Stimulated activated CD4-positive, alpha-beta T cell treated with anti-CD3 and anti-CD28 coated beads, TNF-alpha, amount 100 ng/mL, for 1 hour (primary cell): ENCODE measurements at places on chromosomes 2 and 18.

DNA sequence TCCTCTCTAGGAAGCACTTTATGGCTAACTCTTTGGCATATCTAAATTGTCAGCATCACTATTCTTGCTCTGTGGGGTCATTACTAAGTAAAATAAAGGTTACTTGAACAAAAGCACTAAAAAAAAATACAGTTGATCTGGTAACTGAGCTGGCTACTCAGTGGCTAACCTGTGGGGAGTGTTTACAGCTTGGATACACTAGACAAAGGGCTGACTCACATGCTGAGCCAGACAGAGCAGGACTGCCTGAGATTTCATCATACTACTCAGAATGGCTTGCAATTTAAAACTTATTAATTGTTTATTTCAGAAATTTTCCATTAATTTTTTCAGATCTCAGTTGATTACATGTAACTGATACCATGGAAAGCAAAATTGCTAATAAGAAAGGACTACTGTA, 1690.4 kb upstream of the SLC39A10 start:
- no peak for DNase-seq

GRCh38 chr2:229586746-229587705, 127.3 kb downstream of the DNER start:
- DNase-seq, result no peak

DNA sequence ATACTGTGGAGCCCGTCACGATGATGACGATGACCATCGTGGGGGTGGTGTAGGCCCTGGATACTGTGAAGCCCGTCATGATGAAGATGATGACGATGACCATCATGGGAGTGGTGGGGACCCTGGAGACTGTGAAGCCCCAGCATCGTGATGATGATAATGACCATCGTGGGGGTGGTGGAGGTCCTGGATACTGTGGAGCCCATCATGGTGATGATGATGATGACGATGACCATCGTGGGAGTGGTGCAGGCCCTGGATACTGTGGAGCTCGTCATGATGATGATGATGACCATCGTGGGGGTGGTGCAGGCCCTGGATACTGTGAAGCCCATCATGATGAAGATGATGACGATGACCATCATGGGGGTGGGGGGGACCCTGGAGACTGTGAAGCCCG, 81.0 kb upstream of the SALL3 start:
- no peak for DNase-seq

DNA sequence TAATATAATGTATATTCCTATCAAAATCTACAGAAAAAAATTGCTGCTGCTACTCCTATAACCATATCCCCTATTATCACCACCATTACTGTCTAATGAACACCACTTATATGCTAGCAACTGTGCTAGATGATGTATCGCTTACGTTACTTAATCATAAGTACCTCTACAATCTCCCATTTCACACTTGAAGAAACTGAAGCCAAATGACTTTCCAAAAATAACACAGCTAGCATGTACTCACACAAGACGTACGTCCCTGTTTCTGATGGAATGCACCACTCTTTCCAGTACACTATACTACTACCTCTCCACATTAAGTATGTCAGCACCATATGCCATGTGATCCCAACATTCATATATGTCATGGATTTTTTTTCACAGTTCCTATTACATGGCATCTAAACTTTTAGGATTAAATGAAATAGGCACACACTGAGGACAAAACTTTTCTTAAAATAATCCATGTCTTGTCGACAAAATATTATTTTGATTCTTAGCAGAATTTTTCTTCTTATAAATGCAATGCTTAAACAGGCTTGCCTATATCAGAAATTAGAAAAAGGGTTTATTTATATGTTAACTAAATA, 112.8 kb downstream of the NBAS start:
- DNase-seq, result no peak

DNA sequence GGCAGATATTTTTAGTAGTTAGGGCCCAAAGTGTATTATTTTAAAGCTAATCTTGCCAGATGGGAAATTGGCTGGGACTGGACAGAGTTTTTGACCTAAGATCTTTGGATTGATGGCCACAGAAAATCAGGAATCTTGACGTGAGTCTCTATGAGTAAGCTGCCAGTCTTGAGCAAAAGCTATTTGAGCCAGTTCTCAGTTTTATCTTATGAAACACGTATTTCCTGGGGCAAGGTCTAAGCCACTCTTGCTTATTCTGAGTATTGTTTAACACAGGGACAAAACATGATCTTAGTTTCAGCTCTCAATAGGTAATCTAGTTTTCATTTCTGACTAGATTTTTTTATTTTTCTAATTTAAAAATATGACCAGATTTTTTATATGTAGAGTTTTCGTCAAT, 329.4 kb downstream of the CNTNAP5 start:
- DNase-seq, result no peak

GRCh38 chr2:241905716-241906377, 36.3 kb downstream of the RTP5 start:
- no peak for DNase-seq

GRCh38 chr2:193556766-193557470, 1362.2 kb upstream of the TMEFF2 start:
- no peak for DNase-seq

DNA sequence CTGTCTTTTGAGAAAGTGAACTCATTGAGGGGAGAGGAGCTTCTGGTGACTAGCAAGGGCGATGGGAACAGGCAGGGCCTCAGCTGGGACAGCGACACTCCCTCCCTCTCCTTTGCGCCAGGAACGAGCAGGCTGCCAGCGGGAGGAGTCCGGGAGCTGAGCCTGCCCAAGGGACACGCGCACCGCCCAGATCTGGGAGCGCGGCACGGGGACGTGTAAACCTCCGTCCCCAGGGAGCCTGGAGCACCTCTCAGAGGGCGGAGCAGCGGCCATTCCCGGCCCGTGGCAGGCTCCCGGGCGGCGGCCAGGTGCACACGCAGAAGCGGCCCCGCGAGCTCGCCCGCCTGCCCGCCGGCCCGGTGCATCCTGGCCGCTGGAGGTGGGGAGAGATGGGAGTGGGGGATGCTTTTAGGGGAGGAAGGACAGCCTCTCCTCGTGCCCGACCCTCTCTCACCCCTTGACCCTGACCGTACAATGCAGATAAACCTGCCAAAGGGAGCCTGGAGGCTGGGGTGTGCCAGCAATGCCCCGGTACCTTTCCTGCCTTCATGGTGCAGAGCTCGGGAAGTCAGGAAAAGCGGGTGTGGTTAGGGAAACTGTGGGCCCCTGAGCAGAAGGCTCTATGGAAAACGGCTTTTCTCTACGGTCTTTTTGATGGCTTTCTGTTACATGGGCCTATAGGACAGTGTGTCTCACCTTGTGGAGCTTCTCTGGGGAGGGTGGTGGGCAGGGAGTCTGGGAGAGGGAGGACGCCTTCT, 2.2 kb downstream of the AQP4 start:
- DNase-seq, result no peak

DNA sequence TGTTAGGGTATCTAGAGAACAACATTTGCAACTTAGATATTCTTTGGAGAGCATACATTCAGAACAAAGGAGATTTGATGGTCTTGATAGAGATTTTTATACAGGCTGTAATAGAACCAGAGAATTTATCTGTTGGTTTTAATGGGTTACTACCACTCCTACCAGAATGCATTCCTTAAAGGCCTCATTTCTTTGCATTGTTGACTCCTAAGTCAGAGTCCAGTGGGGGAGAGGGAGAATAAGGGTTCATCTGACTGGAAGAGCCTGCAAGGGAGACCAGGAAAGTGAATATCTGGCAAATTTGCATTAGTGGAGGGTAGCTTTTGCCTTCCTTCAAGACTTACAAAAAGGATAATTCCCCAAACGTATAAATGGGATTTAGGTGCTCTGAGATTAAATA, 29.7 kb downstream of the AGPS start:
- no peak for DNase-seq

DNA sequence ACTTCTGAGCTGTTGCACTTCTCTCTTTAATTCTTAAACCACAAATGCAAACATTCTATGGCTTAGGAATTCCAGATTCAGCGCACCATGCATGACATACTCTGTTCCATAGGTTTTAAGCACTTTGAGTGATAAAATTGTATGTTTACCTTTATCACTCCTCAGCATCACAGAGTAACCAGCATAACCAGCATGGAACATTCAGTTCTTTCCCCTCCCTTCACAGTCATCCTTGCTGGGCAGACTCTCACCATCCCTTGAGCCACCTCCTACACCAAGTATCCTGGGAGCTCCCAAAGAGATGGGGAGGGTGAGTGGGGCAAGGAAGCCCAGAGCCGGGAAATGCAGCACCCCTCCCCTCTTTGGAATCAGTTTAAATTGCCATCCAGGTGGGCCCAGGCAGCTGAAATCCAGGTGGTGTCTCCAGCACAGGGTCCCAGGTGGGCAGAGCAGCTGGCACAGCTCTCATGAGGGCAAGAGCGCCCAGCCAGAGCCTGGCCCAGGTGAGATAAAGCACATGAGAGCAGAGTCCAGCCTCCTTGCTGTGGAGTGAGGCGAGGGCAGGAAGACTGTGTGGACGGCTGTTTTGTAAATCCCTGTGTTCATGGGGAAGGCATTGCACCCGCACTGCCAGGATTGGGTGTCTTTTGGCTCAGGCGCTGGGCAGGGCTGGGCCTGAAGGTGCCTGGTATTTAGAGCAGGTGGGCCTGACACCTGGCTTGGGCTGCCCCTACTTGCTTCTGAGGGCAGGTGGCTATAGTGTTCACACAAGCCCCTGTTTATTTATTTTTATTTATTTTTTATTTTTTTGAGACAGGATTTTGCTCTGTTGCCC, 36.8 kb downstream of the LAMA3 start:
- no peak for DNase-seq

DNA sequence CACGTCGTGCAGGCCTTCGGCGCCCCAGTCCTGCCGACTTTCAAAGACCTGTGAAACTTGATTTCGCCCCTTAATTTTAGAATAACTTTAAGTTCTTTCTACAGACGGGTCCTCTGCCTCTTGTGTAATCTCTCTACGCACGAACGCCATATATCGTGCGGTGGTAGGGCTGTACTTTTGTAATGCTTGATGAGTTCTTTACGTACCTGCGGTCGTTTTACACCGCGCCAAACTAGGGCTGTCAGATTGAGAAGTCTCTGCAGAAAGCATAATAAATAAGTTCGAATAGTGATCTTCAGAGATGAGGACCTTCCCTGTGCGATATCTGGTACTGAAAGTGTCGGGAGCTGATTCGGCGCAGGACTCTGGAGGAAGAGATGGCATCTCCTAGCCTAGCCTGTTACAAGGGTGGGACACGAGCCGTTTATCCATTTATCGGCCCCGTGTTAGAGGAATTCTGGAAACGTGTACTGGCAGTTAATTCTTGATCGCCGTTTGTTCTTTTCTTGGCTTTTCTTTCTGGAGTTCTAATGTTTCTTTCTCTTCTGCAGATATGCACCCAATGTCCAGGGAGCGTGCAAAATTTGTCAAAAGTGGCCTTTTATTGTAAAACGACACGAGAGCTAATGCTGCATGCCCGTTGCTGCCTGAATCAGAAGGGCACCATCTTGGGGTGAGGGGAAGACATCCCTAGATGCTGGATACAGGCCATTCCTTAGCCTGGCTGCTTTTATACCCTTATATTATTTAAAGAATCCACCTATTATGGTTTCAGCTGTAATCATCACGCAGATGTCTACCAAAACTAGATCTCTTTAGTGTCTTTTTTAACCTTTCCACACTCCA, 781 bp upstream of the SLC5A6 start:
- no peak for DNase-seq

DNA sequence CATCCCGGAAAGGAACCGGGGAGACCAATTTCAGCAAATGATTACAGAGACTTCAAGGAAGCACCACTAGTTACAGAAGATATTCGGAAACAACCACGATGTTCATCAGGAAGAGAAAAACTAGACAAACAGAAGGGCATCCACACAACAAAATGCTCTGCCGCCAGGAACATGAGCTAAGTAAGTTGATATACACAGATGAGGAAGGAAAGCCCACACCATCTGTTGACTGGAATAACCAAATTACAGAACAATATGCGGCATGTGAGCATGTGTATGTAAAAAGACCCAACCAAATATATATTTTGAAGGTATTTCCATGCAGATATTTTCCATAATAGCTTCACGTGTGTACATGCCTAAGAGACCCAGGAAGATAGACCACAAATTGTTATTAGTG, 47.0 kb downstream of the ACKR3 start:
- DNase-seq, result no peak

DNA sequence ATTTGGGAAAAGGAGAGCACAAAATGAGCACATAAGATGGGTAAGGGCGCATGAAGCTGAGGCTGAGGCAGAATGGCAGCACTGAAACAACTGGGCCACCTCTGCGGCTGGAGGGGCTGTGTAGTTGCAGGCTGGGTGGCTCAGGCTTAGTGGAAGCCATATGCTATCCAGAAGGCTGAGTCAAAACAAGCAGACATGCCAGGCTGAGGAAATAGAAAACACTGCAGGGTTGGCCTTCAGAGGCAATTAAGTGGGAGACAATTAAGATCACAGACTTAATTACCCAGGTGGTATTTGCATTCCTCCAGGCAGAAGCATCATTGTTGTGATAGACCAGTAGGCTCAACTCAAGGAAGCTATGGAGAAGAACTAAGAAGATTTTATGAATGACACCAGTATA, 11.4 kb upstream of the XPO1 start:
- DNase-seq, result no peak

- no peak for DNase-seq
Observed at GRCh38 chr2:237073552-237073951, 12.1 kb upstream of the COPS8 start.

DNA sequence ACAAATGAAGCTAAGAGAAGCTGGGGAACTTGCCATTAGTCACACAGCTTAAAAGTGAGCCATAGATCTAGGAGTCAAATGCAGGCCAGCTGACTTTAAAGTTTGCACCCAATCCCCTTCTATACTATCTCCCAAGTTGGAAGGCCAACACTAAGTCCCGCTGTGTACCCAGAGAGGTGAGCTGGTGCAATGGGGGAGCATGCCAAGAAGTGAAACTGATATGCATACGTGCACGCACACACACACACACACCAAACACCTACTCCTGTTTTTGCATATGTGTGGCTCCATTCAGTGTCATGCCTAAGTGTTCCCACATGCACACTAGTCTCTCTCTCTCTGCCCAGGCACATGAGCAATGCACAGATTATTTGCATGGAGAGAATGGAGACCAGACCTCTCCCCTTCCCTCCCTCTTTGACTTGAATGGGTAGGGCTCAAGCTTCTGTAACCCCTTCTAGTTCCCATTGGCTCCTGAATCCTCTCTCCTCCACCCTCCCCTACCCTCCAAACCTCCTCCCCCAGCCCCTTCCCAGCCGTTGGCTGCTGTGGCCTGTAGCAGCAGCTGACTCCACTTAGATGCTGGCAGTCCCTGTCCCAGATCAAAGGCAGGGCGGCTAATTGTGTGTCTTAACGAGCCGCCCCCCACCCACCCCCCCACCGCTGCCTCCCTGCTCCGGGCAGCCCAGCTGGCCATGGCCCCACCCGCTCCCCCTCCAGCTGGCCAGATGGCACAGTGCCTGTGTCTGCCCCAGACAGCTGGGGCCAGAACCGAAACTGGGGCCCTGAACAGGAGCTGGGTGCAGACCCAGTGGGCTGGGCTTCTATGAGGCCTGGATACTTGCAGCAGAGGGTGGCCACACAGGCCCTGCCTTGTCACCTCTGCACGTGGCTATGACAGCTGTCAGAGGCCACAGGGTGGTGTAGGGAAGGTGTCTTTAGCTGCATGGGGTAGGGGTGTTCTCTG, 5.6 kb downstream of the WNT10A start:
- no peak for DNase-seq

GRCh38 chr18:77271576-77272481, 22.2 kb downstream of the GALR1 start:
- DNase-seq, result no peak
